ENCODE measurements at places on chromosomes 12 and 14.

GRCh38 chr14:35337269-35338255 is 45.4 kb downstream of the PSMA6 start:
- DNase-seq: no peak

DNA sequence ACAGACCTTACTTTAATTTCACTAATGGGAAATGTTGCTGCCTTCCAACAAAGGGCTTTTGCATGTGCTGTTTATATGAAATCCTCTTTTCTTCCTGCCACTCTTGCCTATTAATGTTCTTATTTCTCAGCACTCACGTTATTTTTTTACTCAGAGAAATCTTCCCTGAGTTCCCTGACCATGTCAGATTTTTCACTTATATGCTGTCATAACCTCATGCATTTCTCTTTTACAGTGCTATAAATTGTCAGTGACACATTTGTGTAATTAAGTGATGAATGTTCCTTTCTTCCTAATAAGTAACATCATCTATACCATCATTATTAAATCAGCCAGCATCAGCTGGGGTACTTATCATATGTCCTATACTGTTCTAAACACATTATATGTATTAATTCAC is 444.1 kb downstream of the DIO2 start:
- DNase-seq: no peak

- no peak for DNase-seq
These were observed 22.2 kb downstream of the DAD1 start for GRCh38 chr14:22566845-22567244.

GRCh38 chr12:21434699-21435098 is 2.8 kb upstream of the PYROXD1 start:
- DNase-seq: no peak

GRCh38 chr12:54363618-54364017 is 668 bp downstream of the GPR84 start:
- no peak for DNase-seq
